ENCODE measurements at places on chromosomes 3 and 15.

GRCh38 chr3:139657936-139658335 is 19.8 kb downstream of the NMNAT3 start:
- no peak for DNase-seq

GRCh38 chr15:27865323-27865922 is 233.7 kb downstream of the OCA2 start:
- DNase-seq, result no peak

DNA sequence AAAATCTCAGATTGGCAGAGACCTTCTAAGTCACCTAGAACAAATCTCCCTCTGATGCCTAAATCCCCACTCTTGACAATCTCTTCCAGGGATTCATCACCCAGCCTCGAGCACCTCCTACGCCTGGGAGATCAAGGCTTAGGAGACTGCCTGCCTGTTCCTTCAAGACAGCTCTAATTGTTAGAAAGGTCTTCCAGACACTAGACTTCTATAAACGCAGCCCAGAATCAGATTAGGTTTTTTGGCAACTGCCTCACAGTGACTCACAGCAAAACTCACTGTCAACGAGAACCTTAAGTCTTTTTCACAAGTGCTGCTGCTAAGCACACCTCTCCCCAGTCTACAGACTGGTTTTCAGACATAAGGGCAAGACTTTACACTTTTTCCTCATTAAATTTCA is 23.1 kb downstream of the SRGAP3 start:
- no peak for DNase-seq

DNA sequence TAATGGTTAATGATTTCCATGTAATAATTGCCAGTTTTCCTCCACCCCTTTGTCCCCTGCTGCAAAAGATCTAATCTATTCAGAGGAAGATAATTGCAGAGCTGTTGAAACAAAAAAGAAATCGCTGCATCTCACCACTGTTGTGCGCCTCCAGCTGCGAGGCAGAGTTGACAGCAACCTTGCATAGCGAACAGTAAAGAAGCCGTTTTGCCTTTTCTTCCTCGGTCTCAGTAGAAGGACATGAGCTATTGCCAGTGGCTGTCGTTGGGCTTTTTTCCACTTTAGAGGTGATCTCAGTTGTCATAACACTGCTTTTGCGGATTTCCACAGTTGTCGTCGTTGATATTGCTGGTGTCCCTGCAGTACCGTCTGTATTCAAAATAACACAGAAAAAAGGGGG is 314.2 kb downstream of the ZNF385D start:
- DNase-seq, result no peak

GRCh38 chr3:46378426-46378942 is 7.7 kb downstream of the CCR5 start:
- DNase-seq, result peak; percentile 80

Data from activated CD4-positive, alpha-beta T cell treated with anti-CD3 and anti-CD28 coated beads, Interleukin-2, Interleukin-6, amounts not matched to agents 100 ng/mL and 50 ng/mL, durations not matched to agents 16 hours and 8 hours (primary cell).